ENCODE measurements at places on chromosomes 4 and X. TPM values are rescaled to one million over a fixed set of nuclear protein-coding genes. Genes with fewer than 3 reads are reported as not detected.

The NIPAL1 gene
- 1.4 TPM for total RNA-seq

The AFAP1 gene
- 57.6 TPM for total RNA-seq

The TCEAL6 gene
- not detected for total RNA-seq

The L1CAM gene
- total RNA-seq, result 0.98 TPM

DNA sequence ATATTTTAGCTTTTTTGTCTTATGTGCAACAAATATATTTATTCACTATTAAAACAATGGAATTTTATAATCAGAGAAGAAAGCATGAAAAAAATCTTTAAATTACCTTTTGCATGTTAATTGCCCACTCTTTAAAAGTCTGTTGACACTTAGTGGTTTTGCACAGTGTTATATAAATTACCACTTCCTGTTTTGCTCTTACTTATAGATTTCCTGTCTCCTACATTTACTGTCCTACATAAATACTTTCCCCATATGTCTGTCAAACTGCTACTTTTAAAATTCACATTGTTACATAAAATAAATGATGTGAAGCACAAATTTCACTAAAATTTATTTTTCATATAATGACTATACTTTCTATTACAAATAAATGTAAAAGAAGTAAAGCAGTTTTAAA is 161.1 kb upstream of the NDST4 start:
- no peaks in the 10 kb centered on the region for H3K36me3 ChIP-seq
- H3K27me3 ChIP-seq, result no peaks in the 10 kb centered on the region
- no peak overlapping the region for H3K27ac ChIP-seq
- DNase-seq, result no peak
- no peak overlapping the region for H3K4me3 ChIP-seq

DNA sequence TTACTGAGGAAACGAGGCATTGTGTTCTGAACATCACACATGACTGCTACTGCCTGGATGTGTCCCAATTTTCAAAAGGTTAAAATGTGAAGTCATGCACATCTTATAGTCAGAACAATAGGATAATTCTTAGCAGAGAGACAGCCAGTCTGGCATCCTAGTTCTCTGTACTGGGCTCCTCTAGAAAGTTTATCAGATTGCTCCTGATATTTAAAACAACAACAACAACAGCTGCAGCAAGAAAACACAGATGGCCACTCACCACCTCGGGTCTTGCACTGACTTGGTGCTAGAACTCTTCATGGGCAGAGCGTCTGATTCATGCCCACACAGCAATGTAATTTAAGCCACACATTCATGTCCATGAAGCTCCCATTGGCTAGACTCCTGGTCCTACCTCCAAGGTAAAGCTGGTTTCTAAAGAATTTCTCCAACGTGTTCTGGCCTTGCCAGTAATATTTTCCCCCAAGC is 33.3 kb upstream of the SLC2A9 start:
- no peak overlapping the region for H3K4me3 ChIP-seq
- no peaks in the 10 kb centered on the region for H3K4me1 ChIP-seq
- no peak overlapping the region for H3K27ac ChIP-seq
- peaks cover 3% of the 10 kb centered on the region for H3K27me3 ChIP-seq
- DNase-seq, result no peak

GRCh38 chr4:22476011-22476410 is 39.9 kb downstream of the ADGRA3 start:
- H3K4me1 ChIP-seq, result peaks cover 29% of the 10 kb centered on the region
- no peak for DNase-seq
- H3K27ac ChIP-seq, result no peak overlapping the region
- H3K4me3 ChIP-seq, result no peak overlapping the region
- peaks cover 17% of the 10 kb centered on the region for H3K36me3 ChIP-seq

DNA sequence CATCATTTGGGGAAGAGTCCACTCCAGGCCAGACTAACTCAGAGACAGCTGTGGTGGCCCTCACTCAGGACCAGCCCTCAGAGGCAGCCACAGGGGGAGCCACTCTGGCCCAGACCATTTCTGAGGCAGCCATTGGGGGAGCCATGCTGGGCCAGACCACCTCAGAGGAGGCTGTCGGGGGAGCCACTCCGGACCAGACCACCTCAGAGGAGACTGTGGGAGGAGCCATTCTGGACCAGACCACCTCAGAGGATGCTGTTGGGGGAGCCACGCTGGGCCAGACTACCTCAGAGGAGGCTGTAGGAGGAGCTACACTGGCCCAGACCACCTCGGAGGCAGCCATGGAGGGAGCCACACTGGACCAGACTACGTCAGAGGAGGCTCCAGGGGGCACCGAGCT is 3.3 kb upstream of the ERAS start:
- H3K36me3 ChIP-seq, result peaks cover 27% of the 10 kb centered on the region
- H3K27me3 ChIP-seq, result peaks cover 8% of the 10 kb centered on the region
- peaks cover 1% of the 10 kb centered on the region for H3K4me1 ChIP-seq

GRCh38 chrX:13551610-13552009 is 17.8 kb upstream of the EGFL6 start:
- no peak for DNase-seq
- H3K4me3 ChIP-seq, result no peak overlapping the region
- H3K36me3 ChIP-seq, result no peaks in the 10 kb centered on the region
- peaks cover 23% of the 10 kb centered on the region for H3K27me3 ChIP-seq
- H3K27ac ChIP-seq, result no peak overlapping the region
- peaks cover 8% of the 10 kb centered on the region for H3K4me1 ChIP-seq

- no peaks in the 10 kb centered on the region for H3K36me3 ChIP-seq
- H3K27ac ChIP-seq, result no peak overlapping the region
- no peaks in the 10 kb centered on the region for H3K4me1 ChIP-seq
Observed at GRCh38 chr4:116401293-116401692, 684.1 kb downstream of the TRAM1L1 start.

DNA sequence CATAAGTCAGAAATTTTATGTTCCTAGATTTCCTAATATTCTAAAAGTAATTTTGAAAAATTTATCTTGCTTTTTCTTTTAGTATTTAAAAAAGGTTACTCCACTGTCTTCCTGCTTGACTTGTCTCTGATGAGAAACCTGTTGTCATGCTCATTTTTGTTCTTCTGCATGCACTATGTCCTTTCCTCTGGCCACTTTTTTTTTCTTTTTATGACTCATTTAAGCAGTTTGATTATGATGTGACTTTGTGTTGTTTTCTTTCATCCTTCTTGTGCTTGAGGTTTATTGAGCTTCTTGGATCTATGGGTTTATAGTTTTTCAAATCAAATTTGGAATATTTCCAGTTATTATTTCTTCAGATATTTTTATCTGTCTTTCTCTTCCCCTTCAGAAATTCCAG is 12.0 kb upstream of the UFSP2 start:
- H3K4me1 ChIP-seq, result no peaks in the 10 kb centered on the region
- peaks cover 8% of the 10 kb centered on the region for H3K27me3 ChIP-seq
- no peak overlapping the region for H3K27ac ChIP-seq
- no peak for DNase-seq

DNA sequence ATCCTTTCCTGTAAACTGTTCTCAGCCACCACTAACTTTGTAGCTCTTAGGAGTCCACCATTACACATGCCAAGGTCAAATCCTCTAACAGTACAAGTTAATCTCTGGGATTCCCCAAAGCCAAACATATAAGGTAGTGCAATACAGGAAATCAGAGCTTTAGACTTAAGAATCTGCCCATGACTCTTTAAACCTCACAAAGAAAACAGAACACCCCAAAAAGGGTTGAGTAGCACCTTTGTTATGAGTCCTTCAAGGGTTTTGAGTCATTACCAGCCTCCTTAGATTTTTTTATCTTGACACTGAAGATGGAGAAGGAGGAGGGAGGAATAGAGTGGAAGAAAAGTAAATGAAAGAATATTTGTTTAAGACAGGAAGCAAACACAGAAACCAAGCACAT is 243.9 kb upstream of the SPANXN1 start:
- H3K27ac ChIP-seq, result no peak overlapping the region
- no peak overlapping the region for H3K4me3 ChIP-seq
- H3K4me1 ChIP-seq, result no peaks in the 10 kb centered on the region
- no peaks in the 10 kb centered on the region for H3K27me3 ChIP-seq
- DNase-seq, result no peak

GRCh38 chr4:110615353-110616237 is 7.3 kb downstream of the PITX2 start:
- H3K4me3 ChIP-seq, result no peak overlapping the region
- H3K27ac ChIP-seq, result no peak overlapping the region
- no peak for DNase-seq
- peaks cover 89% of the 10 kb centered on the region for H3K27me3 ChIP-seq
